A172 (cell line): ENCODE measurements at places on chromosomes 11 and 22.

DNA sequence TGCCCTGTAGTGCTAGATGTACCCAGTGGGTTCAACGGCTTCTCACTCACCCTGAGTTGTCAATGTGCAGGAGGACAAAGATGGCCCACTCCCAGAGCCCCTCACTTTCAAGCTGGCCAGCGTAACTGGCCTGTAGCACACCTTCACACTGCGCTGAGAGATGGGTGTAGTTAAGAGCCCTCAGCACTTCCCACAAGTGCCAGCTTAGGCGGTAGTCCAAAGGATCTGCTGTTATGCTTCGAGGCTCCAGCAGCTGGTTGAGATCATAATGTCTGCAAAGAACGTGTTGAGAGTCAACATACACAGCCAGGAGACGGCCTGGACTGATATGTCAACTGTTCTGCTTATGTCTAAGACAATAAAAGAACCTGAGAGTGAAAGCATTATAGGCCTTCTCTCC is 14.7 kb upstream of the CHRNA10 start:
- no peak for DNase-seq

- no peak for DNase-seq
Observed at GRCh38 chr22:42856179-42856864, 751 bp downstream of the ARFGAP3 start.

- DNase-seq, result no peak
Observed at GRCh38 chr11:107688322-107688918, 23.4 kb downstream of the SLN start.

- no peak for DNase-seq
Observed at GRCh38 chr11:111148953-111149352, 96.6 kb upstream of the POU2AF2 start.

- peak; percentile 22 for DNase-seq
Observed at GRCh38 chr11:31995525-31996094, 95.3 kb upstream of the RCN1 start.
